ENCODE measurements at places on chromosomes 7 and 10. TPM values are rescaled to one million over a fixed set of nuclear protein-coding genes. Genes with fewer than 3 reads are reported as not detected.

GRCh38 chr7:207418-208129, 15.2 kb downstream of the FAM20C start:
- no peak for DNase-seq

DNA sequence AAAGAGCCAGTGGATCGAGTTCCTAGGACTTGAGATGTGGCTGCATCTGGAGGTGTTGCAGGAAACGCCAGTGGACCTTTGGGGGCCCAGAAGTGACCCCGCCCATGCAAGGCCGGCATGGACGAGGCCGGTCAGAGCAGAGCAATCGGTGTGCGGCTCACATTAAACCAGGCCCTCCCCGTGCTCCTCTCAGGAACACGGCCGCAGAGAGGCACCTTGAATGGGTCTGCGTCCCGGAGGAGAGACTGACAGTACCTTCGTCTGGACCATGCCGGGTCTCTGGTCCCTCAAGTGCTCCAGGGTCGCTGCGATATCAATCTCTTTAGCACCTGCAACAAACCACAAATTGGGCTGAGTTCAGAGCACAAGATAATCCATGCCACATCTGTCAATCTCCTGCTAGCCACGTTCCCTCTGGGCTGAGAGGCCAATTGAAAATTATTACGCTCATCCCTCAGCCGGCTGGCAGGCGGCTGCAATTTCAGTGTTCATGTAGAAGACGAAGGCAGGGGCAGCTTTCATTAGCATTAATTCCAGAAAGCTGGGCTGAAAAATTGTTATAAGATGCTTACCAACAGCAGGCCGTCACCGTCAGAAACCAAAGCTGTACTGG, 212.0 kb downstream of the DNAJB6 start:
- DNase-seq: no peak

- DNase-seq: peak; percentile 81
Measured at GRCh38 chr10:62043421-62044021, 142.0 kb downstream of the ARID5B start.

GRCh38 chr7:18400726-18401125, 94.8 kb upstream of the HDAC9 start:
- no peak for DNase-seq

DNA sequence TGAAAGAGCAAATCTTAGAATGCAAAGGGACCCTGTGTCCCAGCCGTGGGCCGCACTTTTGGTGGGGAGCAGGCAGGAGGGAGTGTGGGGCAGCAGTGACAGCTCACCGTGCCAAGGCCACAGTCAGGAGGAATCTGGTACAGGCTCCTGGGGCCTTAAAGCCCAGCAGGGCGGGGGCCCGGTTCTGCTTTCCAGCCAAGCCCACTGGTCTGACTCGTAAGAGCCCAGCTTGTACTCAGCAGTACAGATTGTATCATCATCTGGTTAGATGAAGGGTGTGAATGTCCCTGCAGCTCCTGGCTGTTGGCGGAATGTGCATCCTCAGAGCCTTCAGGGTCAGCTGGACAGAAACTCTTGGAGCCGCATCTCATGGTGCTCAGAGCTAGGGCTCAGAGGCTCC, 30.5 kb upstream of the TRIM8 start:
- DNase-seq: no peak

DNA sequence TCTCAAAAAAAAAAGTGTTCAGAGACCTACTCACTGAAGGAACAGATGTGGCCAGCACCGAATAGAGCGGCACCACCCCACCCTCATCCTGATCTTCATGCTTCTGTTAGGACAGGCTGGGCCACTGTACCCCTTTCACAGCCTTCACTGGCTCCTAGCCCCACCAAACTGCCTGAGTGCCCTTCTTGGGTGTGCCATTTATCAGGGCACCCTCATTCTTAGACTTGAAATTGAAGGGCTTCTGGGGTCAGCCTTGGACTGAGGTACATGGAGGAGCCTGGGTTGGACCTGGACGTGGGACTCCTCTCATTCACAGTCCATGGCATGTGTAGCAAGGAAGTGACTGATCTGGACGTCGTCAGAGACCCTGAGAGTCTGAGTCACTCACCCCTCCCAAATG, 190.3 kb downstream of the COBL start:
- DNase-seq: no peak

DNA sequence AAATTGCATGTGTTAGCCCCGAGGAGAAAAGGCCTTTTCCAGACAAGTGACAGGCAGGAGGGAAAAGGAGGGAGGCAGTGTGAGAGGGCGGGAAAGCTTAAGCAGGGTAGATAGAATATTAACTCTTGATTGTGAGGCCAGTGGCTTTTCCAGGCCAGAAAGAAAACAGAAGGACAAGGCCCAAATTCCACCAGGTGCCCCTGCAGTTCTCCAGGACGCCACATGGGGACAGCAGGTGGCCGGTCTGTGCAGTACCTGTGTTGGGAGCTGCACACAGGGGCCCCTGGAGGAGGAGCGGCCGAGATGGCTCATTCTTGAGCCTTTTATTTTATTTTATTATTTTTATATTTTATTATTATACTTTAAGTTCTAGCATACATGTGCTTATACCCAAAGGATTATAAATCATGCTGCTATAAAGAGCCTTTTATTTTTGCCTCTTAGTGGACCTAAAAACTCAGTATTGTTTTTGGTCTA, 141.3 kb upstream of the KLF14 start:
- peak; percentile 71 for DNase-seq

Gene TMEM229A
- not detected for total RNA-seq

Gene RNF32
- total RNA-seq: 2.2 TPM

Gene POMZP3
- total RNA-seq: 10.1 TPM

Gene NCF1
- not detected for total RNA-seq

Gene OR2A2
- total RNA-seq: not detected
